ENCODE measurements at places on chromosomes 1 and 21.
A peak's percentile ranks its signal among the peaks of the same experiment; 100 is the strongest.

DNA sequence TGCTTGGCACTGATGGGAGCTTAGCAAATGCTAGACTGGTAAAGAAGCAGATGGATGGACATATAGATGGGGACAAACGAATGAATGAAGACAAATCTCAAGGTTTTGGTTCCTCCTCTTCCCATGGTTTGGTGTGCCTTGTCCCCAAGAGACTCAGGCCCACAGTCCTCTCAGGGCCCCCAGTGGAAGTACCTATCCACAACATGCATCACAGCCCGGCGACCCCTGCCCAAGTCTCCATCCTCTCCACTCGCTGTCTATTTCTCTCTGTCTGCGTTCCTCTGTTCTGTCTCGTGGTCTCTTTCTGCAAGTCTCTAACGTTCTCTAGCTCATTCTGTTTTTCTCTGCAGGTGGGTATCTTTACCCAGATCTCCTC, 85.8 kb downstream of the GLIS1 start:
- no peak for DNase-seq

- no peak for DNase-seq
Observed at GRCh38 chr1:14969006-14969405, 184.5 kb upstream of the TMEM51 start.

- no peak for DNase-seq
Observed at GRCh38 chr21:37407719-37408420, 41.3 kb downstream of the DYRK1A start.

GRCh38 chr1:236284291-236284721, 2.5 kb upstream of the ERO1B start:
- DNase-seq: no peak

DNA sequence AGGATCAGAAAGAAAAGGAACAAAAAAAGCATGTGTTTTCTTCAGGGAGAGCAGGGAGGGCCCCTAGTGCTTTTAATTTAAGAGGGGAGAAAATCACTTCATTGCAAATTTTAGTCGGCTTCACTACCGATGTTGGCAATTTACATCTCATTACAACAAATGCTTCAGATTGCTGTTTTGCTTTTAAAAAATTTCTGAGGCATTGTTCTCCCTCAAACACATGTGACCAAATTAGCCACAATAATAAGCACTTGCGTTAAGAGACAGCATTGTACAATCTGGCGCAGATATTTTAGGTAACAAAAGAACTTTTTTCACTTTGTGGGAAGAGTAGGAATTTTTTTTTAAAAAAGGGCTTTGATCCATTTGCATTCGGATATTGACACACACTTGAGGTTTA, 29.8 kb downstream of the BEND5 start:
- DNase-seq: no peak

GRCh38 chr1:196779093-196779492, 4.5 kb downstream of the CFHR3 start:
- no peak for DNase-seq

GRCh38 chr21:35724156-35724555, 336.2 kb downstream of the SETD4 start:
- no peak for DNase-seq

- DNase-seq: no peak
Observed at GRCh38 chr21:46207006-46207919, 21.3 kb downstream of the LSS start.

- DNase-seq: no peak
Observed at GRCh38 chr1:248822148-248823032, 3.3 kb downstream of the SH3BP5L start.

GRCh38 chr1:86335916-86336315, 60.2 kb downstream of the ODF2L start:
- no peak for DNase-seq

DNA sequence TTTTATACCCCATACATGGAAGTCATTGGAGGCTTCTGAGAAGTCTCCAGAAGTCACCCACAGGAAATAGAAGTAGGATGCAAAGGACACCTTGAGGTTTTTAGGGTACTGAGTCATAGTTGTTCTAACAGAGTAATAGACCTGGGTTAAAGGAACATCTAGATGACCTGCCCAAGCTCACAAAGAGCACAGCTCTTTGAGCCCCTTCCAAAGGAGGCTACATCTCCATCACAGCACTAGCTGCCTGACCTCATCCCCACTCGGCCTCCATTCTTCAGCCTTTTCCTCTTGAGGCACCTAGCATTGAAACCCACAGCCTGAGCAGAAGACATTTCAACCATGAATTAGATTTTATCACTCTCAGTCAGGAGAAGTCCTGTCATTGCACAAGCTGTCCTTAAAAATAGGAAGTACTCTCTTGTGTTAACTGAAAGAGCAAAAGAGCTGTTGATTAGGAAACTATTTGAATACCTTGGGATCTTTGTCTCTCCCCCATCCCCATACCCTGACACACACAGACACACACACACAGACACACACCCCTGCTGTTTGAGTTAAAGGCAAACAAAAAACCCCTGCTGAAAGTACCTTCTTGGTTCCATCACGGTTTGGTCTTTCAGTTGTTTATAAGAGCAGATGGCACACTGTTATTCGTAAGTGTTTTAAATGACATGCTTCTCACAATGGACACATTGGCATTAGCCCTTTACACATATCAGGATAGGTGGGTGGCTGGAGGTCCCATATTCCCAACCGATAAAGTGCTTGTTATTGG, 22.2 kb downstream of the MKNK1 start:
- DNase-seq: no peak

- no peak for DNase-seq
Observed at GRCh38 chr21:32543975-32544374, 41.3 kb downstream of the TCP10L start.

- DNase-seq: no peak
Observed at GRCh38 chr1:95686217-95686616, 452.2 kb downstream of the RWDD3 start.

GRCh38 chr1:36703526-36704208, 221.0 kb upstream of the CSF3R start:
- DNase-seq: peak; percentile 17

- DNase-seq: no peak
Observed at GRCh38 chr1:12019858-12020509, 686 bp downstream of the MIIP start.

DNA sequence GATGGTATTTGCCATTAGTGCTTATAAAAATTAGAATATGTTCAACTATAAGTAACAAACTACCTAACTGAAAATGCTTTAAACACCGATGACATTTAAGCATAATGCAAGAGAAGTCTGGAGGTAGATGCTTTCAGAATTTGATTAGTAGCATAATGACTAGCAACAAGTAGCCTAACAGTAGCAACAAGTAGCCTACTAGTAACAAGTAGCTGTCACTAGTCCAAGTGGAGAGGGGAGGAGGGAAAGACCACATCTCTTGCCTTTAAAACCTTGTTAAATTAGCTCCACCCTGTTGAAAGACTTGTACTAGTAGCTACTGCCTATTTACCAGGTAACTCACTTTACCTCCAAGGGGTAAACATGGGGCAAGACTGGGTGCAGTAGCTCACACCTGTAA, 7.9 kb downstream of the GPR88 start:
- no peak for DNase-seq

DNA sequence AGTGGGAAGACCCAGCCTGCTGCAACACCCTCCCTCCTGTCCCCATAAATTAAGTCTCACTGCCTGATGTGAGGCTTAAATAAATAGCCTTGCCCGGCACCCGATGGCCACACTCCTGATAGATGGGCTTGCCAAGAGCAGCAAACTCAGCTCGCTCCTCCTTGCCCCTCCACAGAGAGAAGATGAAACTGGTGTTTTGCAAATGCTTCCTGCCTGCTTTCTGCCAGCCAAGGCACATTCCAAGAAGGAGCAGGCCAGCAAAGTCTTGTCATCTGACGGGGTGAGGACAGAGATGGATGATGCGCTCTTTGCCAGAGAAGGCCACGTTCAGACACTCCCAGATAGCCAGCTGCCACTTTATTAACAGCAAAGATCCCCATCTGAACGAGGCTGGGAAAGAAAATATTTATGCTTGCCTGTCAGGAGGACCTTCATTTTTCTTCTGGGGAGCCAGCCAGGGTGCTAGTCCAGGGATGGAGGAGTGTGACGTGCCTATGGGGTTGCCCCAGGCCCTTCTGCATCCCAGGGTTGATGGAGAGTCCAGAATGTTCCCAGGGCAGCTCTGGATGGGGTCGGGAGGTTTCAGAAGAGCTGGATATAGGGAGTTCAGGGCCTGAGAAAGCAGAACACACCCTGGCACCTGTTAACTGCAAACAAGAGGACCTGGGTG, 265.4 kb downstream of the FOXD2 start:
- no peak for DNase-seq

DNA sequence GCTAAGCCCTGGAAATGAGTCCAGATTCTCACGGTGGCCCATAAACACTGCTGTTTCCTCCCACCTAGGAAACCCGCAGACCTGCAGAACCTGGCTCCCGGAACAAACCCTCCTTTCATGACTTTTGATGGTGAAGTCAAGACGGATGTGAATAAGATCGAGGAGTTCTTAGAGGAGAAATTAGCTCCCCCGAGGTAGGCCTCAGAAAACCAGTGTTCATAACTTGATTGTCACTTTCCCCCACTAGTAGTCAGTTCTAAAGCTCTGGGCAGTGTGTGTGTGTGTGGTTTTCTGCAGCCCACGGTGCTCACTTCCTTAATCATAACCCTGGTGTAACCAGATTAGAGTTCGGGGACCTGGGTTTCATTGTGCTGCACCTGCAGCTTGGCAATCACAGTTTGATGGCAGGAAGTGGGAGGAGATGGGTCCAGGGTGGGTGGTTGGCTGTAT, 39.1 kb downstream of the CLIC6 start:
- DNase-seq: no peak
